HEK293T (cell line): ENCODE measurements at places on chromosomes 6 and 20.

GRCh38 chr6:6390849-6391602 lies 70.6 kb upstream of the F13A1 start:
- DNase-seq = no peak

- no peak for DNase-seq
Measured at GRCh38 chr6:105839266-105839665, 246.9 kb upstream of the PRDM1 start.

GRCh38 chr20:51412333-51412871 lies 130.1 kb downstream of the NFATC2 start:
- no peak for DNase-seq

DNA sequence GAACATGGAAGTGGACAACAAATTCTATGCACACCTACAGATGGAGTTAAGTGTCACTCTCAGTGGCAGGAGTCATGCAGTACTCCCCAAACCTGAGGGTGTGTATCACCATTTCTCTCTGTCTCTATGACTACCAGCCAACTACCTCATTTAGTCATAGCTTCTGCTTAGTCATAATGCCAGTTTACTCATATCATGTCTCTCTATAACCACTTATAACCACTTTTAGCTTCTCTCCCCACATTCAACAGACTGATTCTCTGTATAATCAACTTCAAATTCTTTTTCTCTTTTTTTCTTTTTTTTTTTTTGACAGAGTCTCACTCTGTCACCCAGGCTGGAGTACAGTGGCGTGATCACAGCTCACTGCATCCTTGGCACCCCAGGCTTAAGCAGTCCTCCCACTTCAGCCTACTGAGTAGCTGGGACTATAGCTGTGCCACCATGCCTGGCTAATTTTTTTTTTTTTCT lies 13.8 kb upstream of the GTF3C6 start:
- DNase-seq = no peak

DNA sequence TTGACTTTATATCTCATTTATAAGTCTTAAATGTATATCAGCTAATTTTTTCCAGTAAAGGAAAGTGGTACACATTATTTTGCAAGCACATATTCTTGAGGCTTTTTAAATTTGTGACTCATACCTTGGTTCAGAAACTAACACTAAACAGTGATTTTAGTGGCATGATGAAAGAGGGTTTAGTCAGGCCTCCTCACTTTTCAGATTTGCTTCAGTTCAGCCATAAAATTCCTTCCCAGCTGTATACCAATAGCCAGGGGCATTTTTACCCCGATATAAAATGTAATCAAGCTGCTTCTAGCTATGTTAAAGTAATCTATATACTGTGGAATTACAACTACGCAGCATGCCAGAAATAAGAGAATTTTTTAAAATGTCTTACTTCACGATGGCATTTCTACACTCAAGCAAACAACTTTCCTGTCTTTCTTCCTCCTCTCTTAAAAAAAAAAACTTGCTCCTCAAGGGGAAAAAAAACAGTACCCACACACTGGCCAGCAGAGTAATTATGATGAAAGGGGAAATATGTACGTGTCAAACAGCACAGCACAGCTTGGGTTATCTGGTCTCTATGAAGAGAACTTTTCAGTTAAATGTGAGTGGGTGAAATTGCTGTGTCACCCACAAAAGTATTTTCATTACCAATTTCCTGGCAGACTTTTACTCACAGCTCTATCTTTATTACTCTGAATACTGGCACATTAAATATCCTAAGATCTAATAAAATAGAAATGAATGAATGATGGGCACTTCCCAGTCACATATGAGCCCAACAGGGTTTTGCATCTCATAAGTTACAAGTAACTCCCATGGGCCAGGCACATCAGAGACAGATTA lies 244.8 kb upstream of the TENT5A start:
- DNase-seq = no peak

GRCh38 chr6:113182370-113183141 lies 674.6 kb upstream of the MARCKS start:
- DNase-seq = no peak

- DNase-seq = no peak
Measured at GRCh38 chr6:169227116-169227515, 26.5 kb downstream of the THBS2 start.

GRCh38 chr20:62453186-62453808 lies 22.5 kb downstream of the GATA5 start:
- no peak for DNase-seq
